ENCODE measurements at places on chromosomes 7 and 10. TPM values are rescaled to one million over a fixed set of nuclear protein-coding genes. Genes with fewer than 3 reads are reported as not detected.

The RPA3 gene
- total RNA-seq: 15.4 TPM

The AZGP1 gene
- total RNA-seq: 0.63 TPM

The NPY4R2 gene
- not detected for total RNA-seq

The SPDYE2 gene
- not detected for total RNA-seq

The PVRIG gene
- 0.23 TPM for total RNA-seq

The OSBPL3 gene
- total RNA-seq: 15.6 TPM

The CTNNA3 gene
- total RNA-seq: 8.9 TPM

The EEPD1 gene
- 14.4 TPM for total RNA-seq

The FOXI2 gene
- 0.23 TPM for total RNA-seq

The DHX32 gene
- 21.2 TPM for total RNA-seq

The STAG3 gene
- 0.96 TPM for total RNA-seq

The HOXA10 gene
- total RNA-seq: 1.5 TPM

The MOGAT3 gene
- total RNA-seq: not detected

The FXYD4 gene
- not detected for total RNA-seq

The FZD8 gene
- 8.2 TPM for total RNA-seq

The PLXDC2 gene
- total RNA-seq: 87.1 TPM

The TFPI2 gene
- 5.8 TPM for total RNA-seq

The MEOX2 gene
- total RNA-seq: 14.4 TPM

The GSTO2 gene
- total RNA-seq: 3.5 TPM

The CLCN1 gene
- not detected for total RNA-seq

The GPR15LG gene
- total RNA-seq: not detected

The ARMH3 gene
- 26.9 TPM for total RNA-seq

The ZCWPW1 gene
- 2.2 TPM for total RNA-seq

The CPXM2 gene
- total RNA-seq: 169 TPM

The VWC2 gene
- total RNA-seq: not detected

The VIPR2 gene
- total RNA-seq: 10.4 TPM

The SPACDR gene
- 2.0 TPM for total RNA-seq

The HECW1 gene
- total RNA-seq: not detected

The OR2A7 gene
- total RNA-seq: 1.5 TPM

The GDI2 gene
- 140 TPM for total RNA-seq

The CALML5 gene
- not detected for total RNA-seq

The SPDYE6 gene
- not detected for total RNA-seq

The SLC18A3 gene
- total RNA-seq: not detected

The VAX1 gene
- total RNA-seq: not detected

The SEPHS1 gene
- 37.8 TPM for total RNA-seq

The ACTR3C gene
- 1.2 TPM for total RNA-seq

The PRLHR gene
- not detected for total RNA-seq

The NUTM2B gene
- total RNA-seq: 1.2 TPM

The SPRN gene
- total RNA-seq: not detected

The TMEM196 gene
- total RNA-seq: 0.29 TPM

The CRHR2 gene
- total RNA-seq: 1.5 TPM
